ENCODE measurements at places on chromosomes 7 and 10.

GRCh38 chr7:11648980-11649379, 183.0 kb downstream of the THSD7A start:
- no peak for DNase-seq

DNA sequence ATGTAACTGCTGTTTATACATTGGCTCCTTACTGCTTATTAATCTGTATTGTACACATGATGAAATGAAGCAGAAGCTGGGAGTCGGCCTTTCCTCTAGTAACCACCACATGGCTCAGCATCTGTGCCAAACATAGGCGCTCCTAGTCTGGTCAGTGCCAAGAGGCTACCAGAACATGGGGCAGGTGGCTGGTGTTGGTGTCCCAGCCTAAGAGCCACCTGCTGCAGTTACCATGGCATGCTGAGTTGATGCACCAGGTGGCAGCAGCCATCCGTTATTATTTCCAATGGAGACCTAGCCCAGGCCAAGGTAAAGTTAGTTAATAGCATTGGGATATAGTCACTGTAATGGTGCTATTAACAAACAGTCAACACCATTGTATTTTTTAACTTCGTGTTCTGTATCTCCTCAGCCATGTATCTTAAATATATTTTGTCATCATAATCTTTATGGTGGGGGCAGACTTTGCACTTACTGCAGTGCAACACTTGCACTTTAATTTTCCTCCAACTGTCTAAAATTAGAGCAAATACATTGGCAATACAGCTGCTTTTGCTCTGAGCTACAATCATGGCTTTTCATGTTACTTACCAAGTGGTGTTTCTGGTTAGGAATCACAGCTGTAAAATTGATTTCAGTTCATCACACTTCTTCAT, 33.1 kb downstream of the HBP1 start:
- DNase-seq: no peak

- DNase-seq: no peak
Measured at GRCh38 chr10:31625566-31625965, 303.1 kb downstream of the ARHGAP12 start.

DNA sequence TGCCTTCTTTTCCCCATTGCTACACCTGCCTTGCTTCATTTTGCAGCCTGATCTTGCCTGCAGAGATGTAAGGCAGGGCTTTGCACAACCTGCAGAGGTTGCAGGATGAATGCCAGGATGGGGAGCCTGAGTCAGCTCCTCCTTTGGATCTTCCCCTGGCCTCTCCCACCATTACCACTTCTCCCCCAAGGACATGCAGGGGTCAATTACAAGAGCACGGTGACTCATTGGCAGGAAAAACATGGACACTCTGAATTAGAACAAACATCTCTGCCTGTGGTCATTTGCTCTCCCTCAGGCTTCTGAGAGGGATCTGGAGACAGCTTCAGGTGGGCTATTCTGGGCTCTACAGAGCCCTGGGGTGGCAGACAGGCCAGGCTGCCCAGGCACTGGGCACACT, 89.2 kb downstream of the HERPUD2 start:
- no peak for DNase-seq

DNA sequence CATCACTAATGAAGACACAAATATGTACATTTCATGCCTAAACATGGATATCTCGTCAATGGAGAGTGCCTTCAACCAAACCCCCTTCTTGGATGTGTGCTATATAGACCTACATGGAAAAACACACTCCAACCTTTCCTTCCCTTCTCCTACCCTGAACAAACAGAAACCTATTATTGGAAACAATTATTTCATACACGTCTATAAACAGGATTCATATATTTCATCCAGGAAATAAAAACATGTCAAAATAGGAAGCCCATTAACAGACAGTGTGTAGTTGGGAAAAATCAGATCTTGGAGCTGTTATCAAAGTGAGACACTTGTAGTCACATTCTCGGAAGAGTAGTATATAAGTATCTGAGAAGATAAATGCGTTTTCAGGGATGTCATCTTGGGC, 81.1 kb downstream of the NRP1 start:
- DNase-seq: no peak

- DNase-seq: no peak
Measured at GRCh38 chr10:16856567-16856966, 39.3 kb upstream of the RSU1 start.

- no peak for DNase-seq
Measured at GRCh38 chr10:122420624-122421007, 33.8 kb upstream of the ARMS2 start.

All from left lung (tissue), 14 donors.